ENCODE measurements at places on chromosomes 1 and 21. TPM values are rescaled to one million over a fixed set of nuclear protein-coding genes. Genes with fewer than 3 reads are reported as not detected.

The FCGR1A gene
- total RNA-seq, result not detected

GRCh38 chr1:58781541-58782177 lies 2.2 kb downstream of the JUN start:
- peak; percentile 72 for DNase-seq

The MROH9 gene
- total RNA-seq, result not detected

DNA sequence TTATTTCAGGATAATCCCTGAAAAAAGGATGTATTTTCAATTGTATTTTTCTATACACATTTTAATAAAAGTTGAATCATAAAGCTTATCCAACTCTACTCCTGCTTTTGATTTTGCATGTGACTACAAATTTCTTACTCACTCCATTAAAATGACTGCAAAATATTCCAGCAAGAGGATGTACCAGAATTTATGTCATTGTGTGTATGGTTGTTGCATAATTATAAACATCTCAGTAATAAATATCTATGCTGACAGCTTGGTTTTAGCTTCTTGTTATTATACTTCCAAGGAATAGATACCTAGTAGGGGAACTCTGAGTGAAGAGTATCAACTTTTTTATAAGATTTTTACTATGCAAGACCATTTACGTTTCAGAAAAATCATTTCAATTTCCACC lies 463.2 kb upstream of the RUNX1 start:
- DNase-seq, result no peak

DNA sequence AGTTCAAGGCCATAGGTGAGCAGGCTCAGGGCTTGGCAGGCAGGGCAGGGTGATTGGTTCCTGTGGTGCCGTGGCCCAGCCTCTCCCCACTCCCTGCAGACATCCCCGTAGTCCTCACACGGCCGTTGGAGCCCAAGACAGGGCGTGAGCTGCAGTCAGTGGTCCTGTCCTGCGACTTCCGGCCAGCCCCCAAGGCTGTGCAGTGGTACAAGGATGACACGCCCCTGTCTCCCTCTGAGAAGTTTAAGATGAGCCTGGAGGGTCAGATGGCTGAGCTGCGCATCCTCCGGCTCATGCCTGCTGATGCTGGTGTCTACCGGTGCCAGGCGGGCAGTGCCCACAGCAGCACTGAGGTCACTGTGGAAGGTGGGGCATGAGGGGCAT lies 71.9 kb downstream of the OBSCN start:
- DNase-seq, result no peak

DNA sequence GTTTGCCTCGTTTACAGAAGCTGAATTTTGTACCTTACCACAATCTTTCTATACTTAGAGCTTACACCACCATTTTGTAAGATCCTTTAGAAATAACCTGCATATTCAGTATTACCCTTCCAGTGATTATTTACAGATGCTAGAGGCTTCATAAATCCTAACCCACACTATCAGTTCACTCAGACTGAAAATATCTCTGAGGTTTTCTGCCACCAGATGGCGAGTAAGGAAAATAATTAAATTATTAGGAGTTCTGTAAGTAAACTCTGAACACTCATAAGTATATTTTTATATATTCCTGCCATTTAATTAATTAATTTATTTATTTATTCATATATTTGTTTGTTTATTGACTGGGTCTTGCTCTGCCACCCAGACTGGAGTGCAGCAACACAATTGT lies 1635.2 kb downstream of the PLA2G4A start:
- DNase-seq, result no peak

GRCh38 chr1:21511579-21512522 lies 2.6 kb downstream of the ALPL start:
- peak; percentile 63 for DNase-seq
